ENCODE measurements at places on chromosomes 1 and 21. TPM values are rescaled to one million over a fixed set of nuclear protein-coding genes. Genes with fewer than 3 reads are reported as not detected.

GRCh38 chr1:202159534-202160371 is 649 bp downstream of the PTPN7 start:
- peaks cover 29% of the 10 kb centered on the region for H3K36me3 ChIP-seq
- H3K4me3 ChIP-seq = peak overlapping the region; percentile 84
- peak; percentile 65 for DNase-seq
- no peaks in the 10 kb centered on the region for H3K27me3 ChIP-seq
- H3K27ac ChIP-seq = peak overlapping the region; percentile 98
- peaks cover 85% of the 10 kb centered on the region for H3K4me1 ChIP-seq

- no peak for DNase-seq
- H3K27me3 ChIP-seq = no peaks in the 10 kb centered on the region
- H3K4me3 ChIP-seq = no peak overlapping the region
- no peak overlapping the region for H3K27ac ChIP-seq
Observed at GRCh38 chr1:28644494-28644893, 1.6 kb upstream of the TAF12 start.

Gene SDC3
- 3.8 TPM for total RNA-seq

DNA sequence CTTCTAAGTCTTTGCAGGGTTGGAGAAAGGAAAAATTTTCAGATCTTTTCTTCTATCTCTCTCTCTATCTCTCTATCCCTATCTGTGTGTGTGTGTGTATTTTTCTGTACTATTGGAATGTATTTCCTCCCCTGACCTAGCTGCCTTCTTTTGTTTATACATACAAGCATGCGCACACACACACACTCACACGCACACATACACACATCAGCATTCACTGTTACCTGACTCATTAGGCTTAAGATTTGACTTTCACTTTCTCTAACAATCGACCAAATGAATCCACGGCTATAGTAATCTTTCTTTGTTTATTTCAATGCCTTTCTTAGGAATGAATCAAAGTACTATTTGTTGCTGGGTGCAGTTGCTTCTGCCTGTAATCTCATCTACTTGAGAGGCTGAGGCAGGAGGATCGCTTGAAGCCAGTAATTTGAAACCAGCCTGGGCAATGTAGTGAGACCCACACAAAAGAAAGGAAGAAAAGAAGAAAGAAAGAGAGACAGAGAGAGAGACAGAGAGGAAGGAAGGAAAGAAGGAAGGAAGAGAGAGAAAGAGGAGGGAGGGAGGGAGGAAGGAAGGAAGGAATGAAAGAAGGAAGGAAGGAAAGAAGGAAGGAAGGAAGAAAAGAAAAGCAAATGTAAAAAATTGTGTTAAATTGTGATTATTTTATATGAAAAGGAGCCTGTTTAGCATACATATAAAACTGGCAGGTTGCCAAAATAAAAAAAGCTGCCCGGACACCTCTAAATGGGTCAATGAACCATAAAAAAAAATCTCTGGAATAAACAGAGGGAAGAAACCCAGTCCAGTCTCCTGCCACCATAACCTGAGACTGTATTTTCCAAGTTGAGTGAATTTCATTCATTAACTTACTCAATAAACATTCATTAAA is 206.8 kb downstream of the ZNF326 start:
- DNase-seq = no peak
- H3K4me1 ChIP-seq = no peaks in the 10 kb centered on the region
- H3K27ac ChIP-seq = no peak overlapping the region
- no peaks in the 10 kb centered on the region for H3K27me3 ChIP-seq
- no peak overlapping the region for H3K4me3 ChIP-seq
- H3K36me3 ChIP-seq = no peaks in the 10 kb centered on the region

- H3K4me1 ChIP-seq = peaks cover 9% of the 10 kb centered on the region
- no peaks in the 10 kb centered on the region for H3K27me3 ChIP-seq
- H3K27ac ChIP-seq = no peak overlapping the region
- no peaks in the 10 kb centered on the region for H3K36me3 ChIP-seq
- peak overlapping the region; percentile 66 for H3K4me3 ChIP-seq
Observed at GRCh38 chr1:220093361-220094015, 444 bp upstream of the IARS2 start.

GRCh38 chr1:26754086-26754874 is 33.5 kb upstream of the PIGV start:
- no peak overlapping the region for H3K4me3 ChIP-seq
- no peaks in the 10 kb centered on the region for H3K27me3 ChIP-seq
- no peaks in the 10 kb centered on the region for H3K4me1 ChIP-seq
- H3K36me3 ChIP-seq = peaks cover 73% of the 10 kb centered on the region

DNA sequence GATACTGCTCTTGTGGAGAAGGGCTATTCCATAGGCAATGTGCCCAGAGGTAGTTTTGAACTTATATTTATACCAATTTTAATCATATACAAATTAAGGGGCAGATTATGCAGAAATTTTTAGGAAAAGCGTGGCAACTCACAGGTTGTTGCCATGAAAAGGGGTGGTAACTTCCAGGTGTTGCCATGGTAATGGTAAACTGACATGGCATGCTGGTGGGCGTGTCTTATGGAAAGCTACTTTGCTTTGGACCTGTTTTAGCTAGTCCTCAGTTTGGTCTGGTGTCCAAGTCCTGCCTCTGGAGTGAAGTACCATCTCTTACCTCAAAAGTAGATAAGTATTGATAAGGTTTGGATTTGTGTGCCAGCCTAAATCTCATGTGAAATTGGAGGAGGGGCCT is 7.9 kb upstream of the IL23R start:
- no peaks in the 10 kb centered on the region for H3K4me1 ChIP-seq
- no peaks in the 10 kb centered on the region for H3K27me3 ChIP-seq
- H3K36me3 ChIP-seq = no peaks in the 10 kb centered on the region
- no peak for DNase-seq
- H3K27ac ChIP-seq = no peak overlapping the region
- H3K4me3 ChIP-seq = no peak overlapping the region

- H3K27me3 ChIP-seq = no peaks in the 10 kb centered on the region
- no peak overlapping the region for H3K27ac ChIP-seq
- no peak for DNase-seq
- H3K4me1 ChIP-seq = no peaks in the 10 kb centered on the region
Observed at GRCh38 chr1:244779410-244779809, 56.0 kb upstream of the COX20 start.

DNA sequence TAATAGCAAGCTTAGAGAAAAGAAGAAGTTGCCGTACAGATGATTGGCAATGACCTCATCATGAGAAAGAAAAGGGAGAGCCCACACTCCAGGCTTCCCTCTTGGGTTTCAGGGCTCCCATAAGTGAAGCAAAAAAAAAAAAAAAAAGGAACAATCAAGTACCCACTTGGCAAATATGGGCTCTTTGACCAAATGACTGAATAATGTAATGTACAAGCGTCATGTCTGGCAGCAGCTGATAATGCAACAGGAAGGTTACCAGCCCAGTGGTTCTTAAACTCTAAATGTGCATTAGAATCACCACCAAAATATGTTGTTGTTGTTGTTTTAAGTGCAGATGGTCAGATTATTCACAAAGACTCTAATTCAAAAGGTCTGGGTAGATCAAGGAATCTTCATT is 13.5 kb downstream of the TNFSF4 start:
- H3K36me3 ChIP-seq = no peaks in the 10 kb centered on the region
- no peak overlapping the region for H3K4me3 ChIP-seq
- no peak overlapping the region for H3K27ac ChIP-seq
- H3K27me3 ChIP-seq = no peaks in the 10 kb centered on the region
- DNase-seq = no peak

- no peak overlapping the region for H3K27ac ChIP-seq
- no peaks in the 10 kb centered on the region for H3K36me3 ChIP-seq
- H3K4me1 ChIP-seq = peaks cover 4% of the 10 kb centered on the region
Observed at GRCh38 chr1:51289676-51290488, 40.5 kb downstream of the TTC39A start.

DNA sequence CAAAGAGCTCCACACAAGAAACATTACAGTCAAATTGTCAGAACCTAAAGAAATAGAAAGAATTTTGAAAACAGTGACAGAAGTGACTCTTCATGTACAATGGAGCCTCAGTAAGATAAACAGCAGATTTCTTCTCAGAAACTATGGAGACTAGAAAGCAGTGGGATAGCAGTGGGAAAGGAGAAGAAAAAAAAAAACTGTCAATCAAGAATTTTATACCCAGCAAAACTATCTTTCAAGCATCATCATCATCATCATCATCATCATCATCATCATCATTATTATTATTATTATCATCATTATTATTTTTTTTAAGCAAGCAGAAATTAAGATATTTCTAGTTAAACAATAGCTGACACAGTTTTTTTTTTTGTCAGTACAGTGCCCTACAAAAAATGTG is 24.2 kb downstream of the CEP170 start:
- peaks cover 4% of the 10 kb centered on the region for H3K36me3 ChIP-seq
- H3K27ac ChIP-seq = no peak overlapping the region
- no peak overlapping the region for H3K4me3 ChIP-seq
- H3K27me3 ChIP-seq = no peaks in the 10 kb centered on the region

Gene MPL
- 0.05 TPM for total RNA-seq

GRCh38 chr1:53242381-53242780 is 4.1 kb upstream of the MAGOH start:
- no peak overlapping the region for H3K27ac ChIP-seq
- H3K4me3 ChIP-seq = no peak overlapping the region
- peaks cover 7% of the 10 kb centered on the region for H3K36me3 ChIP-seq
- H3K27me3 ChIP-seq = no peaks in the 10 kb centered on the region
- peaks cover 10% of the 10 kb centered on the region for H3K4me1 ChIP-seq

Gene CTSS
- total RNA-seq = 104 TPM

Gene SLC9A1
- 1.7 TPM for total RNA-seq

- no peaks in the 10 kb centered on the region for H3K36me3 ChIP-seq
- no peaks in the 10 kb centered on the region for H3K27me3 ChIP-seq
- no peaks in the 10 kb centered on the region for H3K4me1 ChIP-seq
- no peak overlapping the region for H3K4me3 ChIP-seq
- H3K27ac ChIP-seq = no peak overlapping the region
Observed at GRCh38 chr1:180167021-180167701, 12.5 kb downstream of the QSOX1 start.

DNA sequence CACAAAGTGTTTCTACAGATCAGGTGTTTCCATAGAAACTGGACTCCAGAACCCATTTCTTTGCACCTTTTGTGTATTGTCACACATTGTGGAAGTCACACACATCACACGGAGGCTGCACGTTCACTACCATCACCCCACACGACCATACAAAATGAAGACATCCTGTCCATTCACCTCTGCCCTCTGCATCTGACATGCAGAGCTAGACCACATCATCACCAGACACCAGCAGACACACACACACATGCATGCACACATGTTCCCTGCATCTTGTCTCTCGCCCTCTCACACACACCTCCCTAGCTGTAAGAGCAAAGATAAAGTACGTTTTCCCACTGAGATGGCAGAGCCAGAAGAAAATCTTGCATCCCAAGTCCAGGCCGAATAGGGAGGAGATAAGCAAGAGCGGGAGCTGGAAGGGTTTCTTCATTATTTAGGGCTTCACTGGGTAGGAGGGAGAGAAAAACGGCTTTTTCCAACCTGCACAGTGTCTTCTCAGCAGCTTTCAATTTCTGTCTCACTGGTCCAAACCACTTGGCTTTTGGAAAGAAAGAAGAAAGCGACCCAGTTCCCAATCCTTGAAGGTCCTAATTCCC is 709 bp downstream of the PRELP start:
- H3K27me3 ChIP-seq = no peaks in the 10 kb centered on the region
- no peak overlapping the region for H3K27ac ChIP-seq
- peaks cover 6% of the 10 kb centered on the region for H3K4me1 ChIP-seq
- H3K4me3 ChIP-seq = no peak overlapping the region
- H3K36me3 ChIP-seq = no peaks in the 10 kb centered on the region
- DNase-seq = no peak

DNA sequence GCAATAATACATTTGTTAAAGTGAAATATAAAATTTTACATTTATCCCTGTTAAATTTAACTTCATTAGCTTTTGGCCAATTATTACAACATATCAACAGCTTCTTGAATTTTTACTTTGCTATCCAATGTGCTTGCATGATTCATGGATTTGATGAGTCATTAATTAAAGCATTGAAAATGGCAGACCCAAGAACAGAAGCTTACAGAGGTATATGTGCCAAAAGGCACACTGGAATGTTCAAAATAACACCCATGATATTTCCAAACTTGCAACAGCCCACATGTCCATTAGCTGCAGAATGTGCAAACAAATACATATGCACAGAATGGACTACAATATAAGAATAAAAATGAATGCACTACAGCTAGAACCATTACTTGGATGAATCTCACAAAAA is 76.4 kb upstream of the MAN1A2 start:
- no peaks in the 10 kb centered on the region for H3K27me3 ChIP-seq
- no peaks in the 10 kb centered on the region for H3K36me3 ChIP-seq
- no peaks in the 10 kb centered on the region for H3K4me1 ChIP-seq
- DNase-seq = no peak

DNA sequence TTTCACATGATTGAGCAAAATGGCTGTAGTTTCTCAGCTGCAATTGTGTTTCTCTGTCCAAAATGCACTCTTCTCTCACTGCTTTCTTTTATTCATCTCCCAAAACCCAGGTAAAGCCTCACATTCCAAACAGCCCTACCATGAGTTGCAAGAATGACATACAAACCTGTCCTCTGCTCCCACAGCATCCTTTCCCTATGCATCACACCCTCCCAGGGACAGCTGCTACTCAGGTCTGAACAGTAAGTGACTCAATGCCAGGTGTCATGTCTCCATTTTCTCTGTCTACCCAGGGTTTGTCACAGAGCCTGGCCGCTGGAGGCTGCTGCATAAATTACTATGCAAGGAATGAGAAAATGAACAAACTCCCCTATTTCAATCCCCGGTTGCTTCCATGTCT is 118.5 kb downstream of the PLD5 start:
- H3K36me3 ChIP-seq = no peaks in the 10 kb centered on the region
- DNase-seq = no peak
- H3K4me3 ChIP-seq = no peak overlapping the region

Gene LIN9
- 13.3 TPM for total RNA-seq

- H3K27me3 ChIP-seq = no peaks in the 10 kb centered on the region
- no peak overlapping the region for H3K4me3 ChIP-seq
- peaks cover 63% of the 10 kb centered on the region for H3K4me1 ChIP-seq
- no peak overlapping the region for H3K27ac ChIP-seq
Observed at GRCh38 chr1:54358503-54359168, 47.6 kb downstream of the SSBP3 start.

Gene TMEM125
- 0.42 TPM for total RNA-seq

DNA sequence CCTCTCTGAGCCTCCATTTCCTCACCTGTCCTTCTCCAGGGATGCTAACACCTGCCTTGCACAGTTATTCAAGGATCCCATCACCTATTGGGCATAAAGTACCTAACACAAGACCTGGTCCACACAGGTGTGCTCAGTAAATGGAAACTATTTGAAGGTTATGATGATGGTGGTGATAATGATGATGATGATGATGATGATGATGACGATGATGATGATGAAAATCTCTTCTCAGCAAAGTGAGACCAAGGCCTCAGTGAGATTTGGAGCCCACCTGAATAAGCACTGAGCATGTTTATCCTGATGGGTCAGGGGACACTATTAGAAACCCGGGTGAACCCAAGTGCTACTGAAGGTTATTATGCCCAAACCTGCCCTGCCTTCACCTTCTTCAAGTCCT is 100.7 kb downstream of the DMRTA2 start:
- H3K36me3 ChIP-seq = no peaks in the 10 kb centered on the region
- no peak overlapping the region for H3K4me3 ChIP-seq
- DNase-seq = no peak
- no peak overlapping the region for H3K27ac ChIP-seq
- H3K27me3 ChIP-seq = no peaks in the 10 kb centered on the region
- H3K4me1 ChIP-seq = no peaks in the 10 kb centered on the region

Gene MEX3A
- 1.3 TPM for total RNA-seq
